ENCODE measurements at places on chromosomes 2 and 18.

- DNase-seq: peak; percentile 96
Measured at GRCh38 chr2:11743846-11744553, 2.4 kb upstream of the LPIN1 start.

DNA sequence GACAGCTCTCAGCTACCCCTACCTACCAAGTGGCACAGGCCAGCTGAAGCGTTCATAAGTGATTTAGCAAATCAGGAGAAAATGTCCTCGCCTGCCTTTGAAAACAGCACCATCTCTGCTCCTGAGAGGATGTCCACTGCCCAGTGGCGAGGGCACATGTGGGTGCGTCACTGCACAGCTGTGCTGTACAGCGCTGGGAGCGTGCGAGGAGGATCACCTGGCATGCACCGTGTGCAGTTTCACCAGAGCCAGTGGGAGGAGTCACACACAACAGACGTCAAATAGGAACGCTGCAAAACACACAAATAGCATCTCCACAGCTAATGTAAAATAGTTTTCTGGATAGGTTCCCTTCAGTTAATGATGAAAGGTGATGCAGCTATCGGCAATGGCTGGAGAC lies 154.1 kb downstream of the HDAC4 start:
- no peak for DNase-seq

DNA sequence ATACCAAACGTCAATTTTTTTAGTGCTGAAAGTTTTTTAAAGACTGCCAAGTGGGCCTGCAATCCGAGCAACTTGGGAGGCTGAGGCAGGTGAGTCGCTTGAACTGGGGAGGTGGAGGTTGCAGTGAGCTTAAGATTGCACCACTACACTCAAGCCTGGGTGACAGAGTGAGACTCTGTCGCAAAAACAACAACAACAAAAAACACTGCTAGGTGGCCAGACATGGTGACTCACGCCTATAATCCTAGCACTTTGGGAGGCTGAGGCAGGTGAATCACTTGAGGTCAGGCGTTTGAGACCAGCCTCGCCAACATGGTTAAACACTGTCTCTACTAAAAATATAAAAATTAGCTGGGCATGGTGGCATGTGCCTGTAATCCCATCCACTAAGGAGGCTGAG lies 202.8 kb upstream of the COPS8 start:
- no peak for DNase-seq

GRCh38 chr18:78245451-78245850 lies 734.2 kb upstream of the SALL3 start:
- no peak for DNase-seq

DNA sequence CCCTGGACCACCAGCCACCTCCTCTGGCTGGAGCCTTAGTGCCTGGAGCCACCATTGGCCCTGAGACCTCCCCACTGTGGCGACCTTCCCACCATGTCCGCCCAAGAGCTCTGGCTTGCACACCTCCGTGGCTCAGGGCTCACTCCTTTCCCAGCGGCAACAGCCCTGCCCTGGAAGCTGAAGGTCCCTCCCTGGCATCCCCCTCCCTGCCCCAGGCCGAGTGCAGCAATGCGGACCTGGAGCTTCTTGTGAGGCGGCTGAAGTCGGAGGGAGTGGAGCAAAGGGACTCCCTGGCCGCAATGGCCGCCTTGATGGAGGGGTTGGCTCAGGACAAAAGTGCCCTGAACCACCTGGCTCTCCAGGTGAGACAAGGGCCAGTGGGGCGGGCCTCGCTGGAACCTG lies 28.6 kb downstream of the CROCC2 start:
- no peak for DNase-seq

GRCh38 chr2:8154936-8155335 lies 526.9 kb upstream of the ID2 start:
- no peak for DNase-seq

- peak; percentile 36 for DNase-seq
Measured at GRCh38 chr18:26383454-26384270, 157.4 kb downstream of the TAF4B start.

GRCh38 chr18:73479477-73479876 lies 611.7 kb upstream of the NETO1 start:
- DNase-seq: peak; percentile 18

- no peak for DNase-seq
Measured at GRCh38 chr2:46277431-46278190, 19.6 kb upstream of the EPAS1 start.

DNA sequence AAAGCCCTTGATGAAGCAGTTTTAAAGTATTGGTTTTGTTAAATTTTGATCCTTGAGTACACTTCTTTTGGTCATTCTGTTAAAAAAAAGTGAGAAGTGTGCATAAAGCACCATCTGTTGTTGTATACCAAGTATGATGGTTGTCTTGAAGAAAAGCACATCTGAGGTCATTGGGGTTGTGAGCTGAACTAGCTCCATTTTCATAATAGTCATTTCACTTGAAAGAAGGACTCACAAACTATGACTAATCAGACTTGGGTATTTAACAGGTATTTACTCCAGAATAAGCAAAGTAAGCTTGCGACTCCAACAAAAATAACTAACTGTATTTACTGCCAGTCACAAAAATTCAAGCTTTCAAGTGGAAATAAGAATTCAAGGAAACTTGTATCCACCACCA lies 35.1 kb downstream of the CHN1 start:
- DNase-seq: no peak

GRCh38 chr2:44324971-44325426 lies 36.3 kb downstream of the PREPL start:
- DNase-seq: peak; percentile 12

- DNase-seq: no peak
Measured at GRCh38 chr18:9756933-9757470, 48.9 kb downstream of the RAB31 start.

GRCh38 chr18:37741032-37741623 lies 175.5 kb upstream of the CELF4 start:
- DNase-seq: peak; percentile 6

GRCh38 chr2:152582081-152582480 lies 135.2 kb downstream of the PRPF40A start:
- DNase-seq: no peak

GRCh38 chr2:24017711-24018110 lies 7.8 kb downstream of the MFSD2B start:
- DNase-seq: no peak

DNA sequence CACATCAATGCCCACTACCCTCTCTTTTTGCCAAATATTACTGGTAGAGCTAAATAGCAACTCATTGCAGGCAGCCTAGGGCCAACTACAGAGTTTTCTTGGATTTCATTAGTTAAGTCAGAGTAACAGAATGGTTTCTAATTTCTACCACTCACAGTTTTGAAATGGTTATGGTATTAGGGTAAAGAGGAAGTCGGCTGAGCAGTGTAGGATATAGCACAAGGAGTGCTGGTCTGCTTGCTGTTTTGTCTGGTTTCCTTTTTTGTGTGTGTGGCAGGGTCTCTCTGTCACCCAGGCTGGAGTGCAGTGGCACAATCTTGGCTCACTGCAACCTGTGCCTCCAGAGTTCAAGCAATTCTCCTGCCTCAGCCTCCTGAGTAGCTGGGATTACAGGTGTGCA lies 289.2 kb upstream of the CCDC68 start:
- DNase-seq: no peak

GRCh38 chr2:105919191-105919811 lies 174.6 kb downstream of the NCK2 start:
- DNase-seq: peak; percentile 39

- no peak for DNase-seq
Measured at GRCh38 chr2:121650315-121650930, 1.2 kb upstream of the CLASP1 start.

DNA sequence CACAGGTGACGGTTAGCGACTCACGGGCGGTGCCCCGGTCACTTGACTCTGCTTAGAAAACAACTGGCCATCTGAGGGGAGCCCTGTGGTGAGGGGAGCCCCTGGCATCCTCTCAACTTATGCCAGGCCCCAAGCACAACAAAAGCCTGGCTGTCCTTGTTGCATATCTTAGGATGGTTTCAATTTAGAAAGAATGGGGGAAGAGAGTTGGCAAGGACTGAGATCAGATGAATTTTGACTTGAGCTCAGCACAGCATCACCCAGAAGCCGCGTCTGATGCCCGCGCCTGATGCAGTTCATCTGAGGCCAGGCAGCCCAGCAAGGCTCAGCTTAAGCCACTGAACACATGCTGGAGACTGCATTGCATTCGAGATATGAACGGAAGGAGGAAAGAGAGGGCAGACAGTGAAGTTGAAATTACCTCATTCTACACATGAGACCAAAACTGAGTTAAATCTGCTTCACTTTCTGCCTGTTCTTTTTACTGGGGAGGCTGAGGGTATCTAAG lies 36.8 kb downstream of the MYT1L start:
- no peak for DNase-seq

DNA sequence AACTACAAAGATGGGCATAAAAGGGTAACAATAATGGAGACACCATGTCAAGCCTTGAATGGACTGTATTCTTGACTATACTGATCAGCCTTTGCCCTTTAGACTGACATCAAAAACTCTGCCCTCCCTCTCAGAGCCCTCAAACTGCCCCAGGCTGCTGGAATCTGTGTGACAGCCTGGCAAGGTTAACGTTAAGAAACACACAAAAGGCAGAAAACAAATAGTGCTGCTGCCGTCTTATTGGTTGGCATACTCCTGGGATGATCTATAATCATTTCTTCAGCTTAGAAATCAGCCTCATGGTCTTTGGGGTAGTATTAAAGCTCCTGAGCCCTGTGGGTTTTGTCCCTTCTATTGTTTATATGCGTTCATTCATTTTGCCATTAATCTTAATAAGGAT lies 338.0 kb downstream of the DCC start:
- DNase-seq: no peak

DNA sequence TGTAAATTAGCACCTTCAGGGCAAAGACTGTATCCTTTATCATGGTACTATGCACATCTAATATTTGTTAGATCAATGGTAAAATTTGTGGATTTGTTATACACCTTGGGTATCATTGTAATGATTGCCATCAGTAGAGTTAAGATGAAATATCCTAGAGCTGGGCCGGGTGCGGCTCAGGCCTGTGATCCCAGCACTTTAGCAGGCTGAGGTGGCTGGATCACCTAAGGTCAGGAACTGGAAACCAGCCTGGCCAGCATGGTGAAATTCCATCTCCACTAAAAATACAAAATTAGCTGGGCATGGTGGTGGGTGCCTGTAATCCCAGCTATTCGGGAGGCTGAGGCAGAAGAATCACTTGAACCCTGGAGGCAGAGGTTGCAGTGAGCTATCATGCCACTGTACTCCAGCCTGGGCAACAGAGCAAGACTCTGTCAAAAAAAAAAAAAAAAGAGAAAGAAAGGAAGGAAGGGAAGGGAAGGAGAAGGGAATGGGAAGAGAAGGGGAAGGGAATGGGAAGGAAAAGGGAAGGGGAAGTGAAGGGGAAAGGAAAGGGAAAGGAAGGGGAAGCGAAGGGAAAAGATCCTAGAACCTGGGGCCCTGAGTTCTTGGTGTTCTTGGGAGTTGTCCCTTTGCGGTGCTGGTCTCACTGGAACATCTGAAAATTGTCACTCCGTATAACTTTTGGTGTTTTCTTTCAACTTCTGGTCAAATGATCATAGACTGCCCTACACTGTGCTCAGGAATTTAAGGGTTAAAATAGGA lies 71.1 kb upstream of the NEUROD1 start:
- DNase-seq: no peak

GRCh38 chr18:658001-658946 lies 821 bp downstream of the TYMS start:
- peak; percentile 96 for DNase-seq

GRCh38 chr2:19299032-19299431 lies 59.4 kb downstream of the OSR1 start:
- no peak for DNase-seq

DNA sequence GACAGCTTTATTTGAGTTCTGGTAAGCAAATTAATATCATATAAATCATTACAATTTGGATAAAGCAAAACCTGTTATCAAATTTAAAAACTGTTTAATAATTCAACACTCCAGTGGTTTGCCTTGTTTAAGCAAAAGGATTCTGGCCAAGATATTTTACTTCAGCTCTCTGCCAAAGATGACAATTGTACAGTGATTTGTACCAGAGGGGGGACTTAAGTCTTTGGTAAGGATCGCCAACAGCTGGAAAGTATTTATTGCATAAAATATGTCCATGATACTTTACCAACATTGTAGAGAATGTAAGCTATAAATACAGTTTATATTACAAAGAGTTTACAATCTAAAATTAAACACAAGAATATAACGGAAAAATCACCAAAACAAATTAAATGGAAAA lies 13.8 kb downstream of the PREPL start:
- DNase-seq: peak; percentile 34

- DNase-seq: no peak
Measured at GRCh38 chr2:160376576-160376975, 117.0 kb downstream of the RBMS1 start.

- peak; percentile 64 for DNase-seq
Measured at GRCh38 chr2:240997856-240998705, at the start of gene SNED1. TSS of gene SNED1 (plus strand) at chr2:240998618. CDS start at chr2:240998838, 220 bp downstream.

Data from muscle of back (tissue), 13 donors.